ENCODE measurements at places on chromosomes 5 and 9. TPM values are rescaled to one million over a fixed set of nuclear protein-coding genes. Genes with fewer than 3 reads are reported as not detected.

Gene TEK
- total RNA-seq, result under 0.01 TPM

Gene MROH2B
- total RNA-seq, result not detected

Gene PCDHGA3
- total RNA-seq, result 0.36 TPM

Gene LEAP2
- total RNA-seq, result under 0.01 TPM

Gene SARDH
- total RNA-seq, result not detected

Measured in nasal cavity respiratory epithelium epithelial cell of viscerocranial mucosa (primary cell).